ENCODE measurements at places on chromosomes 2 and 18.

DNA sequence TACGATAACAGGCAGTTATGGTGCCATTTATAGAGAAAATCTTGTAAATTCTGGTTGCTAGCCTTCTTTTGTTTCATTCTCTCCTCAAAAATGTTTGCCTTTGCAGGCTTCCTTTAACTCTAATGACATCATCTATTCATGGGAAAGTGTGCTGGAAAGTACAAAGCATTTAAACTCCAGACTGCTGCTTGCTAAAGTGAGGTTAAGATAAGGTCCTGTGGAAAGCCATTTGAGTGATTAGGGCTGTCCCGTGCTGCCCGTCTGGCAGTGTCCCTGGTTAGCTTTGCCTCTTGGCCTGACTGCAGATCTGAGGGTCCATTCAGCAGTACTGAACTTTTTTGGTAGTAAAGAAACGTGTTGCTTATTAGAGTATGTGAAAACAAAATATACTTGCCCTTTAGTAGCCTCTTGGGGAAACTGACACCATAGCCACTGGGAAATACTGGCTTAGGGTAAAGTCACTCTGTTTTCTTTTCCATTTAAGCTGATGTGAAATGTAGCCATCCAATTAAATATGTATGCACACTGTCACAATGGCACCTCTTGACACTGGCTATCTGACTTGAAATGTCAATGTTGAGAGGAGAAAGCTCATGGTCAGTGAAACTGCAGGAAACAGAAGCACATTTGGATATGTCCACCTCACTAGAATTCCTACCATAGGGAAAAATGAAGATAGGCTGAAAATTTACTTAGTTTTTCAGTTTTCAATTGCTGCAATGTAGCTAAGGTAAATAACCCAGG lies 321.5 kb downstream of the SLC8A1 start:
- no peak for DNase-seq

DNA sequence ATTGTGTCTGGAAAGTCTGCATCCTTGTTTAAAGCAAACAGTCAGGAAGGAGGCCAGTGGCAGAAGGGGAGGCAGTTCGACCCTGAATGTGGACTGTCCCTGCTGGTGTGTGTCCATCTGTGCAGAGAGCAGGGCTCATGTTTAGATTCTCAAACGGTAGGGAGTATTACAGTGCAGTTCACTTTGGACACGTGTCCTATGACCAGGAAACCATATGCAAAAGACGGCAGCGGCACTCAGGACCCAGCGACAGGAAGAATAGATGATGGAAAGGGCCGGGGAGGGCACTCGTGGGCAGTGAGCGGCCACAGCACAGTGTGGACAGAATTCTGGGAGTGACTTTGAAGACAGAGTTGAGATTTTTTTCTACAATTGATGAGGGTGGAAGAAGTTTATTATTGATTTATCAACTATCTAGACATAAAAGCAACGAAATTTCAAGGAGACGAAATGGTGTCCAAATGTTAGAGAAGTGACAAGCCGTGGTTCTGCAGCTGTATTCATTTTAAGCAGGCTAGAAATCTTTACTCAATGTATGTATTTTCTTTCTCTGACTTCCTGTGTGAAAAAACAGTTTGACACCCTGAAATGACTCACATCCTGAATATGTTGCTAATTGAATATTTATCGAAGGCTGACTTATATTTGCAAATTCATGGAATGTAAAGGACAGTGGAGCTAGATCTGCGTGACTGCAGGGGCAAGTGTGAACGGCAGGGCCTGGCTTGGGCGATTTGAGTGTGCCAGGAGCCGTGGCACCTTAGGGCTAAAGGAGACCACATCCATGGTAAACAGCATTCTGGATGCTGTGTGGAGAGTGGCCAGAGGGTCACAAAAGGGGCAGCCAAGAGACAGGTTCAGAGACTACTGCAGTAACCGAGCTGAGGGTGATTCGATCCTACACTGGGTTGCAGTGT lies 214.2 kb downstream of the PTGR3 start:
- DNase-seq, result no peak

DNA sequence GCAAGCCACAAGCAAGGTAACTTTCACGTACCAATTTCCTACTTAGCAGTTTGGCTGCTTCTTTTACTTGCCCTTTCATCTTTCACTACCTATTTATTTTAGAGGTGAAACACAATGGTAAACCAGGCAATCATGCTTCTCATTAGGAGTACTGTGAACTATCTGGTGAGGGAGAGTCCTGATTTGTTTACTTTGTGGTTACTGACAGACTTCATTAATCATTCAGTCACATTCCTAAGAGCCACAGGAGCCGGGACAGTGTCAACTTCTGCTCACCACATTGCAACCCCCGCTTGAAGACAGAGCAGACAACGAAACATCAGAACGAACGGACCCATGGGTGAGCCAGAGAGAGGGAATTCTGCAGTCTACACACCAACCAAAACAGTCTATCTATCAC lies 28.8 kb downstream of the TUBB6 start:
- no peak for DNase-seq

- no peak for DNase-seq
Observed at GRCh38 chr2:47015206-47015605, 99.6 kb upstream of the MCFD2 start.

GRCh38 chr18:61935362-61935761 lies 42.6 kb upstream of the RNF152 start:
- no peak for DNase-seq

DNA sequence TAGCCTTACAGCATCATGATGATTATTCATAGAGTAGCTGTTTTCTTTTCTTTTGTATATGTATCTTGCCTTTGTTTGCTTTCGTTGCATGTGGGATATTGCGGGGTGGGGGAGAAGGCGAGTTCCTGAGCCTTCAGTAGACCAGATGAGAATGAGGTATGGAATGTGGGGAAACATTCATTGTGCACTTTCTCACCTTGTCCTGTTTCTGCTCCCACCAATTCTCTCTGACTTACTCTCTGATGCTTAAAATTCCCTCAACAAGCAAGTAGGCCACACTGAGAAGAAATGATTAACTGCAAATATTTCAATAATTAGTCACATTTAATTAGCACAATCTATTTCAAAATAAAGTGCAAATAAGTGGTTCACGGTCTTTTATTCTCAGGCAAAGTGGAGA lies 31.0 kb downstream of the GKN2 start:
- DNase-seq, result no peak

GRCh38 chr2:121333834-121334558 lies 49.0 kb upstream of the TFCP2L1 start:
- DNase-seq, result no peak

GRCh38 chr2:101432411-101433181 lies 42.3 kb downstream of the RFX8 start:
- no peak for DNase-seq

DNA sequence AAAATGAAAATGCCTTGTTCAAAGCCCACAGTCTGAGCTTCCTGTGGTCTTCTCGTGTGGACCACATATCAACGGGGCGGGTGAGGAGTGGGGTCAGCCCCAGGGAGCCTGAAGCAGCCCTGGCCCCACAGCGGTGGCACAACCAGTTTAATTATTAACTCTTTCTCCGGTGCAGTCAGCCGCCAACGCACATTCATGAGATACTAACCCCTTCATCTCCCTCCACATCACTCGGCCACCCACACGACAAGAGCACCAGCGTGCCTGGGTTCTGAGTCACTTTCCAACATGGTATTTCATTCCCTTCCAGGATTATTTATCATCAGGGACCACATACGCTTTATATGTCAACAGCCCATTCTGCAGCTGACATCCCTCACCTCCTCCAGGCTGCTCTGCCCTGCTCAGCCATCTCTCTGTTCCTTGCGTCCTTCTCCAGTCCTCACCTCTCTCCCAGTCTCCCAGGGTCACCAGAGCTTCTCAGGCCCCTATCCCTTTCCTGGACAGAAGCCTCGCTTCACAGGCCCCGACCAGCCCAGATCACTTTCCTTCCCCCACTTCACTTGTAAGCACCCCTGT lies 48.0 kb upstream of the ID2 start:
- no peak for DNase-seq

- no peak for DNase-seq
Observed at GRCh38 chr2:86624267-86624547, 542 bp upstream of the RNF103 start.

DNA sequence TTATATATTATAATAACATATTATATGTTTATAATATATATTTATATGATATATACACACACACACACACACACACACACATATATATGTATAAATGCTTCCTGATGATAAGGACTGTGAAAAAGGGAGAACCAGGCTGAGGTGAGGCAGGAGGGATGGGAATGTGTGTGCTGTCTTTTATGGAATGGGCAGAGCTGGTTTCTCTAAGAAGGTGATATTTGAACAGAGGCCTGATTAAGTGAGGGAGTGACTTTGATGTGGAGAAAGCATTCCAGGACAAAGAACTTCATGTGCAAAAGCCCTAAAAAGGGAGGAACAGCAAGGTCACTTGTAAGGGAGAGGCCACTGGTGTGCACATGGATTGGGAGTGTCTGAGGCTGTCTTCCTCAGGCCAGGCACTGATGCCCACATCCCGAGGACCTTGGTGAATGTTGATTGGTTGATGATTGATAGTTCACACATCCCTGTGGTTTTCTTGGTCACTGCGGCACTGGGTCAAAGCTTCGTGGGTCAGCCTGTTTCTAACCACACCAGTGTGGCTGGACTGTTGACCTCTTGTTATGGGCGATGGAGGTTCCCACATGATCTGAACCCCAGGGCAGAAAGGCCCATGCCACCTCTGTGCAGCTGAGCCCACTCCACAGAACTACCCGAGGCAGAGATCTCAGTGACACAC lies 196.9 kb downstream of the MYCN start:
- no peak for DNase-seq

- DNase-seq, result no peak
Observed at GRCh38 chr2:74836675-74837401, 2.9 kb downstream of the HK2 start.

- DNase-seq, result no peak
Observed at GRCh38 chr18:33751613-33752221, 173.7 kb downstream of the ASXL3 start.

GRCh38 chr18:56831988-56832387 lies 180.8 kb downstream of the WDR7 start:
- DNase-seq, result no peak

- no peak for DNase-seq
Observed at GRCh38 chr18:10379522-10379921, 74.9 kb upstream of the APCDD1 start.

DNA sequence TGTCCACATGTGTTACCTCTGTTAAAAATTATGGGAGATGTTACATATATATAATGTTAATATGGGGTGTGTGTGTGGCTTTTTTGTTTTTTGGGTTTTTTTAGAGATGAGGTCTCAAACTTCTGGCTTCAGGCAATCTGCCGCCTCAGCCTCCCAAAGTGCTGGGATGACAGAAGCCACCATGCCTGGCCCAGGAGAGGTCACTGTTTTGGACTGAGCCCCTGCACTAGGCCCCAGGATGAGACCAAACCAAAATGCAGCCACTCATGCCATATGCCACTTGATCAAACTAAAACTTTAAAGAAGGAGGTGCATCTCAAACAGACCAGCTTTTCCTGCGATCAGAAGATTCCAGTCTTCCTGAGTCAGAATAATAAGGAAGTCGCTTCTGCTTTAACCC lies 2.5 kb downstream of the ADI1 start:
- DNase-seq, result no peak

DNA sequence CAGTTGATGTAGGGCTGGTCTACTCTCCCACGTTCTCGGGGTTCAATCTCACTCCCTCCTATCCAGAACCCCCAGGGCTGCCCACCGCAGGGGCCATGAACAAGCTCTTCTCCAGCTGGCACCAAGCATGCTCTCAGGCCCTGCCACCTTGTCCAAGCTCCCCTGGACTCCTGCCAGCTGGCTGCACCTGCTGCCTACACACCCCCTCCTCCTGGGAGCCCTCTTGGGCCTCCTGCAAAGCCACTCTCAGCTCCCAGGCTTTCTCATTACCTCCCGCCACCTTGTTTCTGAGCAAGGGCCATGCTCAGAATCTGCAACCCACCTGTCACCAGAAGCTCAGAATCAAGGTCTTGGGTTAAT lies 56.0 kb downstream of the HDAC4 start:
- no peak for DNase-seq

DNA sequence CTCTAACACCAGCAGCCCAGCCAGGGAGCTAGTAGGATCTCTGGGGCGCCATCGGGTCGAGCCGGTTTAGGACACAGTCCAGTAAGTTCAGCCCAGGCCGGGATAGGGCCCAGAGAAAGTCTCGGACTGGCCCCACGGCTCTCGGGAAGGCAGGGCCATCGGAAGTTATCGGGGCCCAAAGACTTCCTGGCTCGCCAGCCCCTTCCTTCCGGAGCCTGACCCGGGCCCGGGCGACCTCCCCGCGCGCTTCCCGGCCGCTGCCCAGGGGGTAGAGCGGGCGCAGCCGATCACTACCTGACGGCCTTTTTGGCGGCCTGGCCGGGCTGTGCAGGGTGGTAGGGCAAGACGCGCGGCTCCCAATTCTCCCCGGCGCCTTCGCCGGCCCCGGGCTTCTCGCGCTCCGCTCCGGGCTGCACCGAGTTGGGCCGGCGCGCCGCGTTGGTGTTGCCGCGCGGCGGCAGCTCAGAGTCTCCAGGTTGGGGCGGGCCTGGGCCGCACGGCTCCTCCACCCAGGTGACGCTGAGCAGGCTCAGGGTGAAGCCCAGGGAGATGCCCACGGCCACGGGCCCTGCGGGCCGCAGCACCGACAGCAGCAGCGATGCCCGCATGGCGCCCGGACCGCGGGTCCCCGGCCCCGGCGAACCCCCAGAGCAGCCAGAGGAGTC lies 546 bp downstream of the CHPF start:
- no peak for DNase-seq

GRCh38 chr2:40550085-40550484 lies 98.2 kb upstream of the SLC8A1 start:
- DNase-seq, result no peak

DNA sequence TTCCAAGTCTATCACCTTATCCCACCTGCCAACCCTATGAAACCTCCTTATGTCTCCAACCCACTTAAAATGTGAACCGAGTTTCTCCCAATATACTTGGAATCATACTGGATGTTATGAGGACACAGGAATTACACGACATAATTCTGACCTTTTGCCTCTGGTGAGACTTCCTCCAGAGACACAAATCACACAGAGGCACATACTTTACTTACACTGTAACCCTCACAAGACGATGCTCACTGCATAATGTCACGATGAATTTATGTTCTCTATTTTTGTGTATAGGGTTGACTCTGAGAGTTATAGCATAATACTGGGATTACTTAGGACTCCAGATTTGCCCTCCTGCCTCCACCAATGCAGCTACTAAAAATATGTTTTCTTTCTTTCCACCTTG lies 28.0 kb upstream of the SETBP1 start:
- no peak for DNase-seq

GRCh38 chr18:74278058-74278457 lies 13.7 kb downstream of the CYB5A start:
- no peak for DNase-seq

- no peak for DNase-seq
Observed at GRCh38 chr2:46521215-46521683, 41.9 kb downstream of the TMEM247 start.

DNA sequence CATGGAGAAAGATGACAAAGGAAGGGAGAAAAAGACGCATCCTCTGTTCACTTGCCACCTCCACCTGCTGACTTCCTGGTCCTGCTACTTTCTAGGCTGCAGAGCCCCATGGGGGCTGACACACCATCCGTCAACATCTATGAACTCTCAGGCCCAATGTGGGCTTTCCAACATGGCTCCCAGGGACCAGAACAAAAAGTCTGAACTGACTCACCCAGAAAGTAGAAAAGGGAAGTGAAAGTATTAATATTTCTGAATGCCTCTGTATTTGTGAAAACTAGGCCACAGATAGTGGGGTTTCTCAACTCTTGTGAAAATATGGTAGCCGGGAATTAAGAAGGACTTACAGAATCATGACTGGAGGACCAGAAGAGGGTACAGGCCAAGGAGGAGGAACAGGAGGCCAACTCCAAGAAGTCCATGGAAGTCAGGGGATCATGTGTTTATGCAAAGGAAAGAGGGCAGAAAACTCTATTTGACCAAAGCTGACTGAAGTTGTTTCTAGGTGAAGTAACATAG lies 123.1 kb upstream of the CAB39 start:
- DNase-seq, result no peak

All from right renal pelvis (tissue), 4 donors.